ENCODE measurements at places on chromosomes 6 and 20.

GRCh38 chr20:49850463-49851230 is 38.0 kb downstream of the SLC9A8 start:
- DNase-seq, result no peak

GRCh38 chr6:147972448-147972847 is 370.2 kb upstream of the SASH1 start:
- peak; percentile 34 for DNase-seq

DNA sequence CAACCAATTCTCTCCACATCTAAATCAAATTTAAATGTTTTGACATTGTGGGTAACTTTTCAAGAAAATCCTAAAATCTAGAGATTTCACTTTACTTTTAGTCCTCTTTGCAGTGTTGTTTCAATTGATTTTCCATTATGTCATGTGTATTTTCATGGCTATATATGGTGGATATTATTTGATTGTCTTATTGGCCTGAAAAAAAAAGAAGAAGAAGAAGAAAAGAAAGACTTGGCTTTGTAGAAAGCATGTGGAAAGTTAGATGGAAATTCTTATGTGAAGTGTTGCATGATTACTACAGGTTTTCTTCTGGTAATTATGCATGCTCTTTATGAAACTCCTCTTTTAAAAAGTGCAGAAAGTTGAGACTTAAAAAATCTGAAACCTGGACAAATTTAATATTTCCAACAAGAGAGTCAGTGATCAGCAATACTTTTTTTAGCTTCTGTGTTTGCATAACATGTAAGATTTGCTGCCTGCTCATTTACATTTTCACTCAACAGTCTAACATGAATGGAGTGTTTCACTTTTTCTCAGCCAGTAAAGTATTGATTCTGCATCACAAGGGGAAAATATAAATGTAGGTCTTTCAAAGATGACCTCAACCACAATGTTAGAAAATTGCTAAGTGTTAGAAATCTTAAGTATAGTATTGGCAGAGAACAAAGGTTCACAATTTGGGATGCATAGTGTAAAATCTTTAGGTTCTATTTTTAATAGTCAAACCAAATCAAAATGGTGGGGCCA is 438.7 kb downstream of the BCKDHB start:
- no peak for DNase-seq

DNA sequence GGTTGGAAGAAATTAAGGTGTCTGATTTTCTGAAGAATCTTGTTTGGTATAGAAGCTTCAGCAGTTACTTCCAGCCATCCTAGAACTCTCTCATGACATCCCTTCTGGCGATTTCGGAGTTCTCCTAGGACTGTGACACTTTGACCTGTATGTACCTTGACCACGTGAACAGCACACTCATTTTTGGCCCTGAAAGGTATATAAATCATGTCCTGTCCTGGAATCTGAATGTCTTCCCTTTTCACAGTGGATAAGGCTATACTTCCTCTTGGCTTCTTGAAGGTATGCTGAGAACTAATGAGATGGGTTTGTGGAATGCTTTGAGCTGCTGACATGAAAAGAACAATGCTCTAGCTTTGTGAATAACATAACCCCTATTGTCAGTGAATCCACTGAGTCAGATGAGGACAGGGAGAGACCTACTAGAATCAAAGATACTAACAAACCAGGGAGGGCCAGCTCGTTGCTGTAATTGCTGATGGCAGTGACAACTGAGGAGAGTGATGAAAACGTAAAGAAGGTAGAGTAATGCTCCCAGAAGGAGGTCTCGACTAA is 6.0 kb upstream of the ZDHHC14 start:
- no peak for DNase-seq

DNA sequence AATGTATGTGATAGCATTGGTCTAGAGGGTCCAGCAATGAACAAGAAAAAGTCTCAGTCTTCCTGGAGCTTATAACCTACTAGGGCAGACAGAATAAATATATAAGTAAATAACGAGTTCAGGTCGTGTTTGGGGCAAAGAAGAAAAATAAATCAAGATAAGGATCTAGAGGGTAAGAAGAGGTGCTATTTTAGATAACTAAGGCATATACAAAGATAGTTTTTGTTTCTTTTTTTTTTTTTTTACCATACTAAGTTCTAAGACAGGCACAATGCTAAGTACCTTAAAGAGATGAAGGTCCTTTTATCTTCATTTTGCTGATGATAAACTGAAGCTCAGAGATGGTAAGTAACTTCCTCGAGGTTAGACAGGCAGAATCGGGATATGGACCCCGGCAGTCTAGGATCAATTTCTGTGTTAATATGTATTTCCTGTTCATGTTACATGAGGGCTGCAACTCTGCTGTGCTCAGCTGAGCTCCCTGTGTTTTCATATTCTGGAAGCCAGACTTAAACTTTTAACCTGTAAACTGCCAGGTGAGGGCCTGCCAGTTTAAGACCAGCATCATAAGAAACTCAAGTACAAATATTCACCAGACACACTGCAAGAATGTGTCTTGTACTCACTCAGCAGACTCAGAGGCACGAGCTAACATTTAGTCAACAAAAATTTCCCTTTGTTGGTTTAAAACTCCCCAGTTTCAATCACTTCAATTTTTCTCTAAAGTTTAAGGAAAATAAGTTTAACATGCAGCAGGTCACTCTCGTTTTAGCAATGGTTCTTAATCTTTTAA is 23.3 kb downstream of the SESN1 start:
- no peak for DNase-seq

GRCh38 chr6:38354037-38354381 is 285.7 kb downstream of the BTBD9 start:
- DNase-seq, result no peak
